ENCODE measurements at places on chromosomes 6 and 20. TPM values are rescaled to one million over a fixed set of nuclear protein-coding genes. Genes with fewer than 3 reads are reported as not detected.
A peak's percentile ranks its signal among the peaks of the same experiment; 100 is the strongest.

- DNase-seq, result no peak
- H3K4me1 ChIP-seq, result no peaks in the 10 kb centered on the region
- no peak overlapping the region for H3K4me3 ChIP-seq
- H3K36me3 ChIP-seq, result no peaks in the 10 kb centered on the region
Observed at GRCh38 chr20:24406750-24407149, 62.7 kb upstream of the SYNDIG1 start.

GRCh38 chr6:28876710-28877109 is 47.1 kb downstream of the TRIM27 start:
- DNase-seq, result no peak
- H3K27me3 ChIP-seq, result no peaks in the 10 kb centered on the region
- no peak overlapping the region for H3K27ac ChIP-seq
- H3K36me3 ChIP-seq, result no peaks in the 10 kb centered on the region
- no peak overlapping the region for H3K4me3 ChIP-seq
- peaks cover 3% of the 10 kb centered on the region for H3K4me1 ChIP-seq

TBXT gene
- not detected for total RNA-seq

ARG1 gene
- 0.87 TPM for total RNA-seq

KIAA1755 gene
- total RNA-seq, result 46.4 TPM

PRDM1 gene
- 10.5 TPM for total RNA-seq

NOX3 gene
- total RNA-seq, result not detected

DNA sequence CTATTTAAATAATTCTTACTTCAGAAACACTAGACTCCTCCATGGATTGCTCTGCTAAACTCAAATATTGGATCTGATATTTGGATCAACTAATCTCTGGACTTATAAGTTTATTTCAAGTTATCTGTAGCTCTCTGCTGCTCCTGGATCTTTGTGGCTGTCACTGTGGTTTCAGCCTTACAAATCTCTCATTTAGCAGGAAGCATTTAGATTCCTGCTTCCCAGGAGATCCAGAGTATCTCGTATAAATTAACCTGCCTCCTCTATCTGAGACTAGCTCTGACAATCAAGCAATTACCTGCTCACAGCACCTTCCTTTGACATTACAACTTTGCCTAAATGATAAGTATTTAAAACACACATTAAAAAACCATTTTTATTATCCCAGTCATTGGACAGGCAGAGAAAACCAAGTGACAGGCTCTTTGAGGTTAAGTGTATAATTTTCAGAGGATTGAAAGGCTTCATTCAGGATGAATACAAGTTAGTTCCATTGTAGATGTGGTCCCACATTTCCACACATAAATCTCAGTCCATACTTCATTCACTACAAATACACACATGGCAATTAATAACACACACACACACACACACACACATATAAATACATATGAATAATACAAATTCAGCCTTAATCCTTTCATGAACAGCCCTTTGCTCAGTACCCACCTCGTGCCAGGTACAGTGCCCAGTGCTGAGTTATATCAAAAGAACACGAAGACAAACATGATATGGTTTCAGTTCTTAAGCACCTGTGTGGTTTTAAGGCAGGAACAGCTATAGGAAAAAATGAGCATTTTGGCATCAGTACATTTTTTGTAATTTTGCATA is 55.5 kb upstream of the PLCB1 start:
- no peak for DNase-seq
- no peak overlapping the region for H3K27ac ChIP-seq
- no peaks in the 10 kb centered on the region for H3K27me3 ChIP-seq
- no peak overlapping the region for H3K4me3 ChIP-seq
- H3K4me1 ChIP-seq, result no peaks in the 10 kb centered on the region
- no peaks in the 10 kb centered on the region for H3K36me3 ChIP-seq

C4B gene
- total RNA-seq, result 225 TPM

- DNase-seq, result no peak
- H3K4me1 ChIP-seq, result no peaks in the 10 kb centered on the region
- H3K27me3 ChIP-seq, result no peaks in the 10 kb centered on the region
Observed at GRCh38 chr6:33339193-33339592, 21.6 kb upstream of the ZBTB22 start.

ZSCAN23 gene
- total RNA-seq, result 2.9 TPM

DNA sequence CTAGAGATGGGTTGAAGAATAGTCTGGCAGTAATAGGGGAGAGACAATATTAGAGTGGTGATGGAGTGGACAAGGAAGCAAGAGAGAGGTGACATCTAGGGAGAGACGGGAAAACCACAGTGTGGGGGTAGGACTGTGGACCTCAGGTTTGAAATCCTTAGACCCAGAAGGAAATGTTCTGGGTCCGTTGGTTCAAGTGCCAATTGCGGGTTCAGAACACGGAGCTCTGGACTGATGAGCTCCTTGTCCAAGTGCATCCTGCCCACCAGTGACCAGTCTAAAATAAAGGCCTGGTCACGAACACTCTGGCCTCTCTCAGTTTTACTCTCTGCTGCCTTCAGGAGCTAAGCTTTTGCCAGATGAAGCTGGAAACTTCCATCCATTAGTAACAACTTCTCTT is 174.0 kb downstream of the LINC00237 start:
- DNase-seq, result no peak
- H3K4me3 ChIP-seq, result no peak overlapping the region
- H3K4me1 ChIP-seq, result no peaks in the 10 kb centered on the region
- H3K27me3 ChIP-seq, result no peaks in the 10 kb centered on the region
- no peaks in the 10 kb centered on the region for H3K36me3 ChIP-seq

GRCh38 chr6:44869321-44869897 is 458.7 kb upstream of the RUNX2 start:
- no peaks in the 10 kb centered on the region for H3K36me3 ChIP-seq
- H3K4me3 ChIP-seq, result no peak overlapping the region
- DNase-seq, result no peak
- no peak overlapping the region for H3K27ac ChIP-seq
- H3K27me3 ChIP-seq, result no peaks in the 10 kb centered on the region
- H3K4me1 ChIP-seq, result no peaks in the 10 kb centered on the region

VARS2 gene
- 16.0 TPM for total RNA-seq

GRCh38 chr6:27052731-27053082 is 194.8 kb upstream of the PRSS16 start:
- no peak overlapping the region for H3K27ac ChIP-seq
- no peaks in the 10 kb centered on the region for H3K4me1 ChIP-seq
- H3K27me3 ChIP-seq, result no peaks in the 10 kb centered on the region
- DNase-seq, result no peak
- no peaks in the 10 kb centered on the region for H3K36me3 ChIP-seq

GRCh38 chr6:20362623-20363022 is 39.1 kb upstream of the E2F3 start:
- no peak overlapping the region for H3K27ac ChIP-seq
- no peak overlapping the region for H3K4me3 ChIP-seq
- peaks cover 5% of the 10 kb centered on the region for H3K27me3 ChIP-seq
- H3K4me1 ChIP-seq, result no peaks in the 10 kb centered on the region
- H3K36me3 ChIP-seq, result no peaks in the 10 kb centered on the region

GRCh38 chr20:2507875-2508630 is 662 bp downstream of the ZNF343 start:
- peak overlapping the region; percentile 88 for H3K4me3 ChIP-seq
- H3K27me3 ChIP-seq, result no peaks in the 10 kb centered on the region
- H3K4me1 ChIP-seq, result no peaks in the 10 kb centered on the region
- DNase-seq, result no peak

ADTRP gene
- total RNA-seq, result 1.2 TPM

DNA sequence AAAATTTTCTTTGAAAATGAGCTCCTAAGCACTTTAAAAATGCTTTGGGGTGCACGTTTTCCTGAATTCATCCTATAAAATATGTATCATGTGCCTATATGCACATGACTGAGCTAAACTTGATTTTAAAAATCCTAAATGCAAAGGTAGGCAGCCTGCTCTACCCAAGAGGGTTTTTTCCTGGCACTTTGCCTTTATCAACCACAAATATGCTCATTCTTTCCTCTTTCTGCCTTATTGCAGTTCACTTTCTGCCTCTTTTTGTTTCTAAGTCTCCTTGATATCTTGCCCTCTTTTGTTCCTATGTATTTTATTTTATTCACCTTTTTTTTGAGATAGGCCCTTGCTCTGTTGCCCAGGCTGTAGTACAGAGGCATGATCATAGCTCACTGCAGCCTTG is 229.3 kb downstream of the GRM1 start:
- no peak overlapping the region for H3K27ac ChIP-seq
- no peaks in the 10 kb centered on the region for H3K4me1 ChIP-seq
- no peaks in the 10 kb centered on the region for H3K36me3 ChIP-seq
- H3K27me3 ChIP-seq, result no peaks in the 10 kb centered on the region

DNA sequence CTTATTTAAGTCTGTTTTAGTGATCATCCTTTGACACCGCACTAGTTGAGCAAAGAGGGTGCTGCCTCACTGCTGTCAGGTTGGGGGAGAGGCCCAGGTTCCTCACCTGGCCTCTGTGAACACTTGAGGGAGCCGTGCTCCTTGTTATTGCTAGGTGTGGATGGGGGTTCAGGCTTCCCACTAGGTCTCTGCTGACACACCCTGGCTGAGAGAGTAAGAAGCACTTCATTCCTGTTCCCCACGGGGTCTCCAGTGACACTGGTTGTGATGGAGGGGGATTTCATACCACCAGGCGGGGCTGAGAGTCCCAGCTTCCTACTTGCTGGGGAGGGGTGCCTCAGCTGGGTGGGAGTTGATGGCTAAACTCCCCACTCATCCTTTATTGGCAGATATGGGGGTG is 11.1 kb upstream of the NOTCH4 start:
- H3K4me3 ChIP-seq, result no peak overlapping the region
- no peaks in the 10 kb centered on the region for H3K27me3 ChIP-seq
- no peak overlapping the region for H3K27ac ChIP-seq
- no peak for DNase-seq
- no peaks in the 10 kb centered on the region for H3K4me1 ChIP-seq

DNA sequence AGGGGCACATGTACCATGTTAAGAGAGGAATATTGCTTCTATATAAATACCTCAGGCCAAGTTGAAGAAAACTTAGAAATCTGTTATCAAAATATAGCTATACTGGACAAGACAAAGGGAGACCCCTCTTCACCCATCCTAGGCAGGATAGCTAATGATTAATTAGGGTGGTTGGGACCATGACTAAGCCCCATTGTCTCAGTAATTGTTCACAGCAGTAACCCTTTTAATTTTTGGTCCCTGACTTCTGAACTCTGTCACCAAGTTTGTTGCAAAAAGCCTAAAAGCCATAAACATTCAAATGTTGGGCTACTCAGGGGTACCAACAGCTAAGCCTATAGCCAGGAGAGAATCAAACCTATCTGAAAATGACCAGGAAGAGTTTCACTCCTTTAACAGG is 19.2 kb upstream of the BTN3A2 start:
- H3K4me3 ChIP-seq, result no peak overlapping the region
- H3K27ac ChIP-seq, result no peak overlapping the region
- no peaks in the 10 kb centered on the region for H3K36me3 ChIP-seq
- H3K4me1 ChIP-seq, result no peaks in the 10 kb centered on the region
- no peak for DNase-seq

ABHD16B gene
- total RNA-seq, result not detected

DOK5 gene
- total RNA-seq, result 13.3 TPM

AGPAT4 gene
- 17.9 TPM for total RNA-seq

GRCh38 chr6:41672016-41672415 is 33.7 kb downstream of the MDFI start:
- peak; percentile 60 for DNase-seq
- H3K4me3 ChIP-seq, result no peak overlapping the region
- H3K36me3 ChIP-seq, result no peaks in the 10 kb centered on the region
- no peak overlapping the region for H3K27ac ChIP-seq
- H3K27me3 ChIP-seq, result no peaks in the 10 kb centered on the region

- H3K4me1 ChIP-seq, result no peaks in the 10 kb centered on the region
- no peaks in the 10 kb centered on the region for H3K27me3 ChIP-seq
- H3K4me3 ChIP-seq, result no peak overlapping the region
- H3K36me3 ChIP-seq, result peaks cover 2% of the 10 kb centered on the region
Observed at GRCh38 chr20:33606118-33606771, 55.9 kb upstream of the C20orf144 start.

SNAI1 gene
- total RNA-seq, result 44.7 TPM

Measured in aorta (tissue), 5 donors.